Hematopoietic multipotent progenitor cell treated with erythropoietin and hydrocortisone succinate and interleukin-3 and kit ligand, for 4 days (in vitro differentiated cells): ENCODE measurements at places on chromosomes 1 and 21.

DNA sequence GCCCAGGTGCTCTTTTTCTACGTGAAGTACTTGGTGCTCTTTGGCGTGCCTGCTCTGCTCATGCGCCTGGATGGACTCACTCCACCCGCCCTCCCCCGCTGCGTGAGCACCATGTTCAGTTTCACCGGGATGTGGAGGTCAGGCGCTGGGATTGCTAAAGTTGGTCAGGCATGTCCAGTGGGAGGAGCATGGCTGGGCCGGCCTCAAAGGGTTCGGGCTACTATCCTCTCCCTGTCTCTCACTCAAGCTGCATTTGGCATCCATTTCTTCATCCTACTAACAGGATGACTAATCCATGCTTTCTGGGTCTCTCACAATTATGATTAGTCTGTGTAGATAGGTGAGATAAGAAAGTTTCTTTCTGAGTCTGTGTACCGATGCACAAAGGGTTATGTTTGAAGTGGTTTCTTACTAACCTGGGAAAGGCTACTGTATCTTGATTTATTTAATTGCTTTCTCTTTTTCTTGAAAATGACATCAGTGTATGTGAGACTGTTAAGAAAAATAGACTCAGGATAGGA lies 135.9 kb downstream of the HHAT start:
- no peak for DNase-seq

- DNase-seq: no peak
These were observed 13.9 kb downstream of the ATF3 start for GRCh38 chr1:212622467-212622866.

- peak; percentile 40 for DNase-seq
These were observed 65.6 kb upstream of the SCCPDH start for GRCh38 chr1:246658567-246658966.

GRCh38 chr1:185328255-185328654 lies 11.2 kb upstream of the IVNS1ABP start:
- peak; percentile 24 for DNase-seq

- no peak for DNase-seq
These were observed 18.3 kb downstream of the CACNA1E start for GRCh38 chr1:181501612-181502011.

DNA sequence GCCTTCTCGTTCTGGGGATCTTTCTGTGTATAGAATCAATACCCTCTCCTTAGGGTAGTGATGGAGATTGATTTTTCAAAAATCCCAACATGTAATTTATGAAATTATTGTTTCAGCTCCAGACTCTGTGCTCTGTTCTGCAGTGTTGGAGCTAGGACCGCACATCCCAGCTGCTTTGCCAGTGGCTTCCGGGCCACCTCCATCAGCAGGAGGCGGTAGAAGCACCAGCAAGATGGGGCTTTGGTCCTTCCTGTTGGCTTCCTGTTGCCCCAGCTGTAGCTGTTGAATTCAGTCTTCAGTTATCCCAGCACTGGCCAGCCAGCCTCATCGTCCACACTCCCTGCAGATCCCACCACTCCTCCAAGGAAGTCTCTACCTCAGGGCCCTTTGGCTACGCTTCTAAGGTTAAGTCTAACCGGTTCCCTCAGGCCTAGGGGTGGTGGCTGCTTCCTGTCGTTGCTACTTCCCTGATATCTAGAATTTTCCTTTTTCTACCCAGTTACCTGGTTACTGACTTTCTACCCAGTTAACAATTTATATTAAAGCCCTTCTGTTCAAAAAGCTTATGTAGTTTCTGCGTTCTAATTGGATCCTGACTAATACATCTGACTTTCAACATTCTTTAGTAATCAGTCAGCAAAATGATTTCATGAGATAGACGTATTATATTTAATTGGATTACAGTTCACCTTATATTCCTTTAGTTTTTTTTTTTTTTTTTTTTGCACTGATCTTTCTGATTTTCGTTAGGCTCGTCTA lies 24.6 kb downstream of the GALNT2 start:
- no peak for DNase-seq

GRCh38 chr21:32359719-32360260 lies 33.0 kb downstream of the URB1 start:
- peak; percentile 23 for DNase-seq

DNA sequence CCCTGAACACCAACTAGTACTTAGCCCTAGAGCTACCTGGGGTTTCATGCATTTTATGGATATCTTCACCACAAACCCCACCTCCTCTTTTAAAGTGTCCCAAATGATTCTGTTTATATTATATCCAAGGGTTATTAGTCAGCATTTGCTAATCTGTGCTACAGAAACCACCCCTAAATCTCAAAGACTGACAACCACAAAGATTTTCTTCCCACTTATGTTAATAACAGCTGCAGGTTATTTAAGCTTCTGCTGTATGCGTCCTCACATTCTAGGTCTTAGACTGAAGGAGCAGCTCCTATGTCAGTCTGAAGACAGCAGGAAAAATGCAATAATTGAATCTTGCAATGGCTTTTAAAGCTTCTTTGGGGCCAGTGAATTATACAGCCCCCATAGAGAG lies 11.2 kb upstream of the PHC2 start:
- no peak for DNase-seq

- no peak for DNase-seq
These were observed 222.4 kb downstream of the HHIPL2 start for GRCh38 chr1:222325506-222325905.

GRCh38 chr1:35080171-35080854 lies 1.1 kb downstream of the ZMYM1 start:
- no peak for DNase-seq

GRCh38 chr1:198845851-198846250 lies 207.0 kb downstream of the PTPRC start:
- no peak for DNase-seq

DNA sequence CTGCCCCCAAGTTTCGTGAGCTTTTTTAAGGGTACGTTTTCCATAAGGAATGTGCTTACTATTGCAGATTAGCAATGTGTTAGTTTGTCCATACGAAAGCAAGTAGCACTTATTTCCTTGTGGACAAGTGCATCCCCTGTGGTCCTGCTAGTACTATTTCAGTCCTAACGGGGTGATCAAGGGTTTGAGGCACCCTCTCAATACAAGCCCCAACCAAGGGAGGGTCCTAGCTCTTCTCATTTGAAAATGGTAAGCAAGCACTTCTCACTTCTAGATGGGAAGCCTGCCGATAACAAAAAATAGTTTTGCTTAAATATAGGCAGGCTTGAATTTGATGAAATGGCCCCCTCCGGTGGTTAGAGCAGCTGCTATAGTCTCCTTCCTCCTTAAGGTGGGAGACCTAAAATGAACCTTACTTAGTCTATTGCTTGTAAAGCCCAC lies 64.0 kb upstream of the HMCN1 start:
- DNase-seq: peak; percentile 77

DNA sequence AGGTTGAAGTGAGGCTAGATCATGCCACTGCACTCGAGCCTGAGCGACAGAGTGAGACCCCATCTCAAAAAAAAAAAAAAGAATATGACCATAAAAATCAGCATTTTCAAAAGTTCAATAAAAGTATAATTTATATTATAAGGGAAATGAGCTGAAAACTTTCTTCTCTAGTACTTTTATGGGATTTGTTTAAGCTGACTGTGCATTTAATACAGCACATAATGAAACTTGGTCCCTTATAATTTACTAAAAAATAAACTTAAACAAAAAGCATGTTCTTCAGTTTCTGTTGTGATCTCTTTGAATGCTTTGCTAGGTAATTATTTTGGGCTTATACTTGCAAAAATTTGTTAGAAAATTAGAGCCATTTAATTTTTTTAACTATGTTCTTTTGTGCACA lies 77.8 kb downstream of the NCAM2 start:
- DNase-seq: no peak

DNA sequence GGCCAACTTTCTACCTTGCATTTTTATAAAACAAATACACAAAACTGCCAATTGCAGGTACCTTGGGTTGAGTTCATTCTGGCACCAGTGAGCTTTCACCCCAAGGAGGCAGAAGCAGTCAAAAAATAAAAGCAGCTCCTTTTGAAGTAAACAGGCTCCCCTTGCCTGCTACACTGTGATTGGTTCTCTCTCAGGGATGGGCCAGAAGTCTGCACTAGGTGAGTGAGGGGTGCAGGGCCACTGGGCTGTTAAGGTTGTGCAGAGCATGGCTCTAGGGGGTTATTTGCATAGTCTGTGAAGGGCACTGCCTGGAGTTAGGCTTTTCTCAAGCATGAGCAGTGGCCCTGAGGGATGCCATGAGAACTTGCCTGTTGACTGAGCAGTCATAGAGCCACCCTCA lies 39.1 kb downstream of the AKNAD1 start:
- DNase-seq: no peak

DNA sequence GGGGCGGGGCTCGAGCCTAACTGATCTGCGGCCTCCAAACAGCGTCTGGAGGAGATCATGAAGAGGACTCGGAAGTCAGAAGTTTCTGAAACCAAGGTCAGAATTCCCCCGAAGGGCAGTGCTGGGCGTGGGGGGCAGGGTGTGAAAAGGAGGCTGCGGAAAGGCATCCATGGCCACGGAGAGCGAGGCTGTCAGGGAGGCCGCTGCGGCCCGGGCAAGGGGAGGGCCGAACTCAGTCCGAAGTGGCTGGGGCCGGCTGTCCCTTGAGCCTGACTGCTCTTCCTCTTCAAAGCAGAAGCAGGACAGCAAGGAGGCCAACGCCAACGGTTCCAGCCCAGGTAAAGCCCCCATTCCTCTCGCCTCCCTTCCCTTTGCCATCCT lies 23.2 kb downstream of the MAP7D1 start:
- no peak for DNase-seq

GRCh38 chr1:191984856-191985255 lies 173.4 kb upstream of the RGS18 start:
- DNase-seq: no peak

GRCh38 chr1:180353945-180354344 lies 123.9 kb downstream of the LHX4 start:
- DNase-seq: no peak

GRCh38 chr1:46587069-46587468 lies 17.0 kb downstream of the MKNK1 start:
- no peak for DNase-seq

GRCh38 chr1:33342041-33342723 lies 21.3 kb upstream of the A3GALT2 start:
- no peak for DNase-seq

DNA sequence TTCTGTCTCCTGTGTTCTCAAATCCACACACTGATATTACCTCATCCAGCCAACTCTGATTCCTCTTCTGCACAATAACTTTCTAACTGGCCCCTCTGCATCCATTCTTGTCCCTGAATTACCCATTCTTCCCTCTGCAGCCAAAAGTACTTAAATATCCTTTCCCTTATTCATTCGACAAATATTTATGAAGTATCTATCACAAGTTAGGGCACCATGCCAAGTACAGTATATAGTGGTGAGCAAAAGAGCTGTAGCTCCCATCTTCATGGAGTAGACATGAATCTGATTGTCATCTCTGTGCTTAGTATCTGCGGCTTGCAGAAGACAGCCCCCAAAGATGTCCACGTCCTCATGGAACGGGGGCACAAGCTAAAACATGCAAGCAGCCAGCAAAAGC lies 316.8 kb downstream of the SETD4 start:
- DNase-seq: no peak

- DNase-seq: no peak
These were observed 161.4 kb downstream of the KAZN start for GRCh38 chr1:14759843-14760242.

DNA sequence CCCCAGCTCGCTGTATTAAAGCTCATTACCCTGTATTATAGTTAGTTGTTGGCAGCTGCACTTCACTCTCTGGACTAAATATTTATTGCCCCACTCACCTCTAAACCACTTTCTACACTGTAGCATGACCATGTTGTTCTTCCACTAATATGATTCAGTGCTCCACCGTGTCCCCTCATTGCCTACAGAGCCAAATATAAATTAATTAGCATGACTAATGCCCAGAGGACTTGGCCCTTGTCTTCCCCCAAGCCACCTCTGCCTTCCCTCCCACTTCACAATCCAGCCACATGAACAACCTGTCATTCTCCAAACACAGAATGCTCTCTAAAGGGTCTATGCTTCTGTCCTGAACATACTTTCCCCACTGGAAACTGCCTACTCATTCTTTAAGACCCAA lies 276.5 kb downstream of the PLPP3 start:
- DNase-seq: no peak

- no peak for DNase-seq
These were observed 28.4 kb downstream of the PPP2R5A start for GRCh38 chr1:212313616-212314015.

- DNase-seq: peak; percentile 87
These were observed at the start of gene HHAT for GRCh38 chr1:210328746-210329503. Gene HHAT (plus strand): TSS chr1:210328902. CDS start chr1:210348976, 20,074 bp downstream.

DNA sequence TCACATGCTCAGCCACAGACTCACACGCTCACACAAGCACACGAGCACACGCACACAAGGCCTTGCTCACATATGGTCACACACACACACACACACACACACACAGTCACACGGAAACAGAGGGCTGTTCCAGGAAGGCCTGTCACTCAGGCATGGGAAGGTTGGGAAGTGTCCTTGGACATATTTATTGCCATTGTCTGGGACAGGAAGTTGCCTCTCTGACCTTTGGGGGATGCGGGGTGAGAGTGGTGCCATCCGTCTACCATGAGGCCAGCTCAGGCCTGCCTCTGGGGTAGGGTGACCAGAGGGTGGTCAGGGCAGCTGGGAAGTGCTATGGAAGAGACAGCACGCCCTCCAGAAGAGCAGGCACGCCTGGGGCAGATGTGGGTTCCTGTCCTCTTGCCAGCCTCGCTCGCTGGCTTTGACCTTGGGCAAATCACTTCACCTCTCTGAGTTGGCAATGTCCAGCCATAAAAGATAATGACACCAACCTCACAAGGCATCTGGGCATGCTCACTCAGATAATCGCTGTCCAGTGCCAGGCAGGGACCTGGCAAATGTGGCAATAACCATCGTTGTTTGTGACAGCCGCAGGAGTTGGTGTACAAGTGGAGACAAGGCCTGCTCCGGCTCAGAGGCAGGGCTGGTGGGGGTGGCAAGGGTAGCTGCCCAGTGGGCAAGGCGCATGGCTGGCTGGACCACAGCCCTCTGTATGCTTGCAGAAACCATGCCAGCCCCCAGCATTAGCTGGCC lies 8.0 kb upstream of the GUCA2A start:
- DNase-seq: no peak

DNA sequence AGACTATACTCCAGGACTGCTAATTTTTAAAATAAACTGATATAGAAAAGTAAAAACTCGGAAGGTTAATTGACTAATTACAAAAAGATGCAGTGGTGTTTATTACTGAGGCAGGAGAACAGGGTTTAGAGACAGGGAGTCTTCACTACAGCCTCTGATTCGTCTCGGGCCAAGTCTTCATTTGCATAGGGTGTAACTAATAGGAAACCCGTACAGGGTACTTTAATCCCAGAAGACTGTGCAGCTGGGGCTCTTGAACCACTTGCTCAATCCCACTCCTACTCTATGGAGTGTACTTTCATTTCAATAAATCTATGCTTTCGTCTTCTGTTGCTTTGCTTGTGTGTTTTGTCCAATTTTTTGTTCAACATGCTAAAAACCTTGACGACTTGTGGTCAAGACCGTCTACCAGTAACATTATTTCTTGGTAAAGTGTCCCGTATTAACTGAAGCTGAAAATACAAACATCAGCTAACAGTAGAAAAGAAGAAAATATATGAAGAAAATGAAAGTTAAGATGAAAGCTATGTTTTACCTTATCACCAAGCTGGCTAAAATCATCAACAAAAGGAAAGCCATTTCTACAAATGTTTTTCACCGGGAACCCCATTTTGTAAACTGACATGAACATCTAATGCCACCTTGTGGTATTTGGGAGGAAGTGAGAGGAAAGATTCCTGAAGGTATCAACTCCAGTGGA lies 8.0 kb downstream of the SDHB start:
- peak; percentile 83 for DNase-seq

GRCh38 chr1:175933801-175934200 lies 190.4 kb upstream of the TNR start:
- DNase-seq: no peak

GRCh38 chr1:20074725-20075171 lies 4.8 kb downstream of the PLA2G5 start:
- DNase-seq: no peak

GRCh38 chr1:66978201-66978600 lies 53.4 kb downstream of the MIER1 start:
- DNase-seq: no peak
